EL (cell line): ENCODE measurements at places on chromosomes 5 and 9.

- DNase-seq, result no peak
These were observed 406.0 kb upstream of the PIK3R1 start for GRCh38 chr5:67809589-67809988.

GRCh38 chr5:127876384-127876783 lies 173.2 kb downstream of the CCDC192 start:
- no peak for DNase-seq

DNA sequence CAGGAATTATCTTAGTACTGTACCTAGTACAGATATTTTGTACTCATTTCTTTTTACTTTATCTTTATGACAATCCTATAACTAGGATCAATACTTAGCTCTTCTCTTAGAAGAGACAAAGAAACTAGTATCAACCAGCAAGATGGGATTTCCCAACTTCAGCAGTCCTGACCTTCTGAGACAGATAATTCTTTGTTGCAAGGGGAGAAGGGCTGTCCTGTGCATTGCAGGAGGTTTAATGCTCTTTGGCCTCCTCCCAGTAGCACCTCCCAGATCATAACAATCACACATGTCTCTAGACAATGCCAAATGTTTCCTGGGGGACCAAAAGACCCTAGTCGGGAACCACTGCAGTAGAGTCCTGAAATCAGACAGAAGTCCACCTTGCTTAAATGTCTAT lies 424.3 kb upstream of the DMAC1 start:
- no peak for DNase-seq

DNA sequence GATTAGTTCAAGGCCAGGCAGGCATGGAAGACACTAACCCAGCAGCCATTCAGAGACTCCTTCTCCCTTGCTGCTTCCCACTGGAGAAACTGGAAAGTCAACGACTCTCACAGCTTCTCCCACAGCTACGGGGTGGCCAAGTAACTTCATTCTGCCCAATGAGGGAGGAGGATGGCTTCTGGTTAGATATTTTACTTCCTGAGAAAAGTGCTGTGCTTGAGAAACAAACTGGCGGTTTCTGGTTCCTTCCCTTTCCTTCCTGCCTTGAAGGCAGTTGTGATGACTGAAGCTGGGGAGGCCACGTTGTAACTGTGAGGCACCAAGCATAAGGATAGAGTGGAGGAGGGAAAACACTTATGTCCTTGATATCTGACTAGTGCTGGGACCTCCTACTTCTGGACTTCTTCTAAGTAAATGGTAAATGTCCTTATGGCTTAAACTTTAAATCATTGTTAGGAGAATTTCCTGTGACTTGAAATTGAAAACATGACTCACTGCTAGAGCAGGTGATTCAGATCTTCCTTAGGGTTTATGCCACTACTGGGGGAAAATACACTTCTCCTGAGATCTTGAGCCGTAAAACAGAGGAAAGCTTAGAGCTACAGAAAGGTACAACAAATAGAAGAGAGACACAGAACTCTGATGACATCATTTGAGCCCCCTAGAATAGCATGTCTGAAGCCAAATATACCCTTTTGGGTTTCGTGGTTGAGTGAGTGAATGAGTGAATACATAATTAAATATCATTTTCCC lies 3.1 kb upstream of the GNPDA1 start:
- DNase-seq, result peak; percentile 40

DNA sequence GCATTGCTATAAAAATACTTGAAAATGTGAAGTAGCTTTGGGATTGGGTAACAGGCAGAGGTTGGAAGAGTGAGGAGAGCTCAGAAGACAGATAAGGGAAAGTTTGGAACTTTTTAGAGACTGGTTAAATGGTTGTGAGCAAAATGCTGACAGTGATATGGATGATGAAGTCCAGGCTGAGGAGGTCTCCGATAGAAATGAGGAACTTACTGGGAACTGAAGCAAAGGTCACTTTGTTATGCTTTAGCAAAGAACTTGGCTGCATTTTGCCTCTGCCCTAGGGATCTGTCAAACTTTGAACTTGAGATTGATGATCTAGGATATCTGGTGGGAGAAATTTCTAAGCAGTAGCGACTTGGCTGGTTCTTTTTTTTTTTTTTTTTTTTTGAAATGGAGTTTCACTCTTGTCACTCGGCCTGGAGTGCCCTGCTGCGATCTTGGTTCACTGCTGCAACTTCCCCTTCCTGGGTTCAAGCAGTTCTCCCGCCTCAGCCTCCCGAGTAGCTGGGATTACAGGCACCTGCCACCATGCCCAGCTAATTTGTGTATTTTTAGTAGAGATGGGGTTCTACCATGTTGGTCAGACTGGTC lies 998.9 kb downstream of the TLE1 start:
- DNase-seq, result no peak

DNA sequence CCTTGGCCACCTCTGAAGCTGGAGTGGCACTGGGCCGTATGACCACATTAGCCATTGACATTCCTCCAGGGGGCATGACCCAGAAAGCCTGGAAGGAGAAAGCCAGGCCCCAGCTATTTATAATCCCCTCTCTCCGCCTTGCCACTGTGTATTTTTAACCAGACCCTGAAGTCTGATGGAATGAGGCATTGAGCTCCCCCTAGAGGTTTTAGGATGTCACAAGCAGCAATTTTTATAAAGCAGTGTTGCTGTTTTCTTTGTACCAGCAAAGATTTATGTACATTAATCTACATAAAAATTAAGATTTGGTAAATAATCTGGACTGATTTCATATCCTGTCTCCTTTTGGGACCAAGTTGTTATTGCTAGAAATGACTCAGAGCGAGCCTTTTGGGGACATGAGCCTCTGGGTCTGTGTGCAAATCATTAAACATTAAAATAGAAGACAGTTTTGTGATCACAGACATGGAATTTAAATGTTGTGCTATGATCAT lies 127.1 kb downstream of the TRIO start:
- DNase-seq, result peak; percentile 84
